ENCODE measurements at places on chromosomes 6 and 20.

DNA sequence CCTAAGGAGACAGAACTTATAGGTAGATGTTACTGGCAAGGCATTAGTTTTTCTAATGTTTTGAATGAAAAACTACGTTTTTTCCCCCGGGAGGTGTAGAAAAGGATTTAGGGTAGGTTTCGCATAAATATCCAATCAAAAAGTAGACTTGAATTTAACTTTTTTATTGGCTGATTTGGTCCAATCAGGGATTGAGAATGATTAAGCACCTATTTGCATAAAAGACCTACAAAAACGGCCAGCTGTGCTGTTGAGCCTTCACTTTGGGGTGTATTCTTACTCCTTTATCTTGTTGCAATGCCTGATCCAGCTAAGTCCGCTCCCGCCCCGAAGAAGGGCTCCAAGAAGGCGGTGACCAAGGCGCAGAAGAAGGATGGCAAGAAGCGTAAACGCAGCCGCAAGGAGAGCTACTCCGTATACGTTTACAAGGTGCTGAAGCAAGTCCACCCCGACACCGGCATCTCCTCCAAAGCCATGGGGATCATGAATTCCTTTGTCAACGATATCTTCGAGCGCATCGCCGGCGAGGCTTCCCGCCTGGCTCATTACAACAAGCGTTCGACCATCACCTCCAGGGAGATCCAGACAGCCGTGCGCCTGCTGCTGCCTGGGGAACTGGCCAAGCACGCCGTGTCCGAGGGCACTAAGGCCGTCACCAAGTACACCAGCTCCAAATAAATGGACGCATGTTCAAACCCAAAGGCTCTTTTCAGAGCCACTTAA lies 113.5 kb upstream of the BTN3A2 start:
- DNase-seq = no peak

DNA sequence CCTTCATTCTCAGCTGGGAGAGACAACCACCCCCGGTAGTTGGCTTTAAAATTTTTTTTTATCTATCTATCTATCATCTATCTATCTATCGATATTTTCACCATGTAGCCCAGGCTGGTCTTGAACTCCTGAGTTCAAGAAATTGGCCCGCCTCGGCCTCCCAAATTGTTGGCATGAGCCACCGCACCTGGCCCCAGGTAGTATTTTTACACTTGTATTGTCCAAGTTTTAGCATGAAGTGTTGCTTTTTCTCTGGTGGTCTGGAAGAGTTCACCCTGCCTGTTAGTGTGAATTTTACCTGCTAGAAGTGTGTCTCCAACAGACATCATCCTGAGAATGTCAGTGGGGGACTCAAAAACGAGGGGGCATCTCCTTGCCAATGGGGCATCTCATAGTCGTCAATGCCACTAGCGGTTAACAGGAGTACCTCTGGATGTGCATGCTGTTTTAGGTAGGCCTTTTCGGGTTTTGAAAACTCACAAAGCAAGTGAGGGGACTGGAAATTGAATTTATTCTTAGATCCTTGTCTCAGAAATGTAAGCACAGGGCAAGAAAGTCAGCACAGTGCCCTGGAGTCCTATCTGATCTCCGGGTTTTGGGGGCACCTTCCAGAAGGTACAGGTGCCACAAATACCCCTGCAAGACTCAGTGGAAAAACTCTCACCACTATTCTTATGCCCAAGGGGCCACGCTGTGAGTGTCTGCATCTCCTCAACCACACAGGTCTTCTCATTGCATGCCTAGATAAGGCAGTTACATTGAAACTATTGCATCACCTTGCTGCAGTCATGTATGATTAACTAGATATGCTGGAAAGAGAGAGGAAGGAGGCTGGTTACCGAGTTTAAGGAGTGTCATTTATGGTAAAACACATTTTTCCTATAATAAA lies 37.1 kb downstream of the TNFAIP3 start:
- no peak for DNase-seq

DNA sequence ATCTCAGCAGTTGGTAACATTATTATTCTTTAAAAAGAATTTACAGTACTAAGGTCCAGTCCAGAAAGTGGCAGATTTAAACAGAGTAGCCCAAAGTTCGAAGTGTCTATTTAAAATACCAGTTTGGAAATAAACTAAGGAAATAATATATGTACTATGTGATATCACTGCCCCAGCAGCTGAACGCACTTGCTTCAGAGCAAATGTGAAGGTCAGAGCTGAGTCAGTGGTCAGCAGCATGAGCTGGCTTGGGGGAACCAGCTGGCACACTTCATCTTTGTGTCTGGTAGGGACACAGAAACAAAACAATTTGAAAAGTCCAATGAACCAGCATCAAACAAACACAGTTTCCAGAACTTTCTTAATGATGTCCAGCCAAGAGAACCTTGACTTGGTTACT lies 15.4 kb downstream of the TMEM14B start:
- DNase-seq = no peak

- DNase-seq = no peak
Measured at GRCh38 chr6:22062807-22063408, 233.9 kb downstream of the PRL start.

DNA sequence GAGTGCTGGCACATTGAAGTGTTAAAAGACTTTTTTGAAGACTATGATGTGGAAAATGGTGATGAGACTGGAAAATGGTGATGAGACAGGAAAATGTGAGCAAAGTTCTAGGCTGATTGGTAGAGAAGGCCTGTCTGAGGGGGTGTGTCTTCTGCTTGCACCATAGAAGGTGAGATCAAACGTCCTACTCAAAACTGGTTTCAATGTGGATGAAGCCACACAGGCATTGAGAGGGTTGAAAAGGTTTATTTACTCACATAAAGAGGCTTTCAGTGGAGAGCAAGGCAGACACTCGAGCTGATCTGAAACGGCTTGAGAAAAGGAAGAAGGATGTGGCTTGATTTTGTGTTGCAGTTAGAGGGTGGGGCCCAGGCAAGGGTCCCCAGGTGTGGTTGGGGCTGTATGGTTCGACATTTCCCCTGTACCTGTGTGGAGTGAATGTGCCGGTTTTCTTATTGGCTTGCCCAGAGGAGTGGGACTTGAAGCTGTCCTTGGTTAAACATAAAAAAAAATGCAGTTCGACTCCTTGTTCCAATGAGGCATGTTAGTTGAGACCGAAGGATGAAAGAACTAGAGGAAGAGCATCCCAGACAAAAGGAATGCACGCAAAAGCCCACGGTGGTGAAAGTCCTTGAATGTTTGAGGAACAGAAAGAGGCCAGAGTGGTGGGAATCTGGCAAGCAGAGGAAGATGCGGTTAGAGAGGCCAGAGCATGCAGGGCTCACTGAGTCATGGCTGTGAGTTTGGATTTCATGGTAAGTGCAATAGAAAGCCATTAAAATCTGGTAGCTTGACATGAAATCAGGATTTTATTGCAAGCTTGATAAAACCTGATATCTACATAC lies 172.3 kb downstream of the EPM2A start:
- DNase-seq = no peak

DNA sequence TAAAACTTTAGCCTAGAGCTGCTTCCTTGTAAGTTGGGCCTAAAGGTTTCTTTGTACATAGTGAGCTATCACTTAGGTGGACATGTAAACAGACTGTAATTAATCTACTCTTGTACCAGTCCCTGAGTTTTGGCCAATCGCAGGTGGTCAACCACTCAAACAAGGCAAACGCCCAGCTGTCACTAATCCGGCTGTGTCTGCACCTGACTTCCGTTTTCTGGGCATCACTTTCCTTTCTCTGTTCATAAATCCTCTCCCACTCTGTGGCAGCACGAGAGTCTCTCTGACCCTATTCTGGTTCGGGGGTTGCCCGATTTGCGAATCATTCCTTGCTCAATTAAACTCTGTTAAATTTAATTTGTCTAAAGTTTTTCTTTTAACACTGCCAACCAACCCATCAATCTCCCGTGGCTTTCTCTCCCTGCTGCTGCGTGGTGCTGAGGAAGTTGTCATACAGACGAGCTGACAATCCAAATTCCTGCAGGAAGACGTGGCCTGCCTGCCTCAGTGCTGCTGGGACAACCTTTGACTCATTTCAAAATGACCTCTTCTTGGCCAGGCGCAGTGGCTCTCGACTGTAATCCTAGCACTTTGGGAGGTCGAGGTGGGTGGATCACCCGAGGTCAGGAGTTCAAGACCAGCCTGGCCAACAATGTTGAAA lies 206.3 kb downstream of the QKI start:
- peak; percentile 91 for DNase-seq

- DNase-seq = peak; percentile 57
Measured at GRCh38 chr6:110476046-110476849, at the start of gene SLC22A16. TSS of gene SLC22A16 (minus strand) at chr6:110476613. CDS start at chr6:110476574, 39 bp downstream.

DNA sequence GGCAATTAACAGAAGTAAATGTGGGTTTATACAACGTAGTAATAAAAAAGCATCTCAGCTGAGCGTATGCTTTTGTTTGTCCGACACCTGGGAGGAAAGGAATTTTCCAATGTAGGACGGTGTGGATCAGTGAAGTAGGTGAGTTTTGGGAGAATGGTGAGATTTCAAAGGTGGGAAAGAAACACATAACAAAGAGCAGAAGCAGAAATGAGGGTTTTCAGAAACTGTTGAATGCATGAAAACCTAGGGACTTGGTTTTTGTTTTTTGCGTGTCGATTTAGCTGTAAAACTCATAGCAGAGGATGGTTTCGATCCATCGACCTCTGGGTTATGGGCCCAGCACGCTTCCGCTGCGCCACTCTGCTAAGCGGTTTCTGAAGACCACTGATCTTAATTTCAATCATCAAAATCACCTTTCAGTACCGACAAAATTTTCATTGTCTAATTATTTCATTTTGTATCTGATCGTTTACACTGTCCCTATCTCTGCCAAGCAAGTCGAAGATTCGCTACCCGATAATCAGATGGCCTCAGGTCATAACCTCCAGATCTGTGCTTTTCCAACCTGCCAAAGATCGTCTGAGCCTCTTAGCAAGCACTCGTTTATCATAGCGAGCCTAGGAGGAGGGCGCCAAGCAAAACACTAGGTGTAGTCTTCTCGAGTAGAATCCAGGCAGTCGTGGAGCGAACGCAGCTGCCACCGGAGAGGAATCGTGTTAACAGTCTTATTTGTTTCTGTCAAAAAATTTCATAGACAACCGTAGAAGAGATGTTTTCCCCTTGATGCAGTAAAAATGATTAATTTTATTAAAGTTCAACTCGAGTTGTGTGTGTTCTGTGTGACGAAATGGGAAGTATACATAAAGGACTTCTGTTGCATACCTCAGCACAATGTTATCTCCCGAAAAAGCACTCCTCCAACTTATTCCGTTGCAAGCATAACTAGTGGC lies 20.9 kb upstream of the POM121L2 start:
- peak; percentile 44 for DNase-seq

DNA sequence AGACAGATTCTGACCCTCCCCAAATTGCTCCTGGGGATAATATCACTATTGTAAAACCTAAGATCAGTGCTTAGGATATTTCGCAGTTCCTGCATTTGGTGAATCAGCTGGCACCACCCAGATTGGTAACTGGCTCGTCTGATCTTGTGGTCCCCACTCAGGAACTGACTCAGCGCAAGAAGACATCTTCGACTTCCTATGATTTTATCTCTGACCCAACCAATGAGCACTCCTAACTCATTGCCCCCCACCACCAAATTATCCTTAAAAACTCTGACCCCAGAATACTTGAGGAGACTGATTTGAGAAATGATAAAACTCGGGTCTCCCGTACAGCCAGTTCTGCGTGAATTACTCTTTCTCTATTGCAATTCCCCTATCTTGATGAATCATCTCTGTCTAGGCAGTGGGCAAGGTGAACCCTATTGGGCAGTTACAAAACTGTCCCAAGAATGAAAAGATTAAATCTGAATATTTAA lies 55.7 kb upstream of the PRND start:
- DNase-seq = no peak

GRCh38 chr6:37050045-37050853 lies 44.8 kb downstream of the FGD2 start:
- no peak for DNase-seq

DNA sequence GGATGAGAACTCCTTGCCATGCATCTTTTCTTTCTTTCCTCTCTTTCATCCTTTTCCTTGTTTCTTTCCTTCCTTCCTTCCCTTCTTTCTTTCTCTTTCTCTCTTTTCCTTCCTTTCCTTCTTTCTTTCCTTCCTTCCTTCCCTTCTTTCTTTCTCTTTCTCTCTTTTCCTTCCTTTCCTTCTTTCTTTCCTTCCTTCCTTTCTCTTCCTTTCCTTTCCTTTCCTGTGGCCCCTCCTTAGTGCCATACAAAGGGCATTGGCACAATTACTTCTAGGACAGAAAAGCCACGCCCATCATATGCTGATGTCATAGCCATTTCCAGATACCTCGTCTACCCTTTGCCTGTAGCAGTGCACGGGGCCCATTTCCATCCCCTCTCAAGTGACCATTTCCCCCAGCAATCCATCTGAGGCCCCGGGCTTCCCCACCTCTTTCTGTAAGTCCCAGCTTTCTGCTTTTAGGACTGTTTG lies 2.2 kb upstream of the CENPB start:
- DNase-seq = no peak

DNA sequence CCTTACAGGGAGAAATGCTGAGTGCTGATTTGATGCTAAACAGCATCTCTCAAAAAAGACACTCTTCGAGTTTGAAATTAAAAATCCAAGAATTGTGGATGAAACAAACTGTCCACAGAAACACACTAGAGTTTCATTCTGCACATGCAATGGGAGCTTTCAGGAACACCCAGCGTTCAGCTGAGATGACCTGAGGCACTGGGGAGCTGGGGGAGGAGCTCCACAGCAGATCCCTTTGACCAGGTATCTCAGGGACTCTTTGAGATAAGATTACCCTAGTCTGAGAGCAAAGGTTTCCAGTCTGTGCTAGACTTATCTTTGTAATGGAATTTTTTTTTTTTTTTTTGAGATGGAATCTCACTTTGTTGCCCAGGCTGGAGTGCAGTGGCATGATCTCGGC lies 70.8 kb upstream of the AGPAT4 start:
- DNase-seq = no peak

DNA sequence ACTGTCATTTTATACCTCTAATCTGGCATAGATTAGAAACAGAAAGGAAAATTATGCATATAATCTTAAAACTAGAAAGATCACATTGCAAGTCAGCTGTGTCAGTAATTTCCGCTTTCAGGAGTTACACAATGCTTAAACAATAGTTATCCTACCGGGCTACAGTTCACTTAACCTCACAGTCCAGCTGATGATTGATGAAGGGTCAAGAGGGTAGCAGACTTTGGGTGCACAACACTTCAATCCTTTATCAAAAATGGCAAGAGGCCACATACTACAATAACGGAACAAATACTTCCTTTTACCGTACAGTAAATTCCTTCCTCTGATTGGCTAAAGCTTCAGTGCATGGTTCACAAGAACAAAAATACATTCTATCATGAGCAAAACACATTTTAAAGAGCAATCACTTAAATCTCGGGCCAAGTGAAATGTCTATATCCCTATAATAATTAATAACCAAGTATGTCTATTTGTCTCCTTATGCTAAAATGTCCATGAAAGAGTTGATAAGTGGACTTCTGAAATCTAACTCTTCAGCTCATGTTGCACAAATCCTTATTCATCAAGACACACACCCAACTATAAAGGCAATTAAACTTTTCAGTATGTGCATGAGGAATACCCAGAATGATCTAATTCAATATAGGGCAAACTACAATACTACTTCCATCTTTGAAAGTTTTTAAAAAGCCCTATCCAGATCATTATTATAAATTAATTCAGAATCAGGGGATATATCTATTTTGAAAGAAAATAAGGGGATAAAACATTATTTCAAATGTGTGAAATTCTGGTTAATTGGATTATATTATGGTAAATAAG lies 76.8 kb downstream of the HIVEP2 start:
- DNase-seq = no peak

GRCh38 chr6:46270336-46270735 lies 99.6 kb upstream of the ENPP5 start:
- DNase-seq = no peak

Measured in NCI-H524 (cell line).